Stimulated activated CD4-positive, alpha-beta T cell treated with anti-CD3 and anti-CD28 coated beads, Interleukin-1b, Interleukin-23, amount 100 ng/mL, for 1 hour (primary cell): ENCODE measurements at places on chromosomes 2 and 18.
A peak's percentile ranks its signal among the peaks of the same experiment; 100 is the strongest.

DNA sequence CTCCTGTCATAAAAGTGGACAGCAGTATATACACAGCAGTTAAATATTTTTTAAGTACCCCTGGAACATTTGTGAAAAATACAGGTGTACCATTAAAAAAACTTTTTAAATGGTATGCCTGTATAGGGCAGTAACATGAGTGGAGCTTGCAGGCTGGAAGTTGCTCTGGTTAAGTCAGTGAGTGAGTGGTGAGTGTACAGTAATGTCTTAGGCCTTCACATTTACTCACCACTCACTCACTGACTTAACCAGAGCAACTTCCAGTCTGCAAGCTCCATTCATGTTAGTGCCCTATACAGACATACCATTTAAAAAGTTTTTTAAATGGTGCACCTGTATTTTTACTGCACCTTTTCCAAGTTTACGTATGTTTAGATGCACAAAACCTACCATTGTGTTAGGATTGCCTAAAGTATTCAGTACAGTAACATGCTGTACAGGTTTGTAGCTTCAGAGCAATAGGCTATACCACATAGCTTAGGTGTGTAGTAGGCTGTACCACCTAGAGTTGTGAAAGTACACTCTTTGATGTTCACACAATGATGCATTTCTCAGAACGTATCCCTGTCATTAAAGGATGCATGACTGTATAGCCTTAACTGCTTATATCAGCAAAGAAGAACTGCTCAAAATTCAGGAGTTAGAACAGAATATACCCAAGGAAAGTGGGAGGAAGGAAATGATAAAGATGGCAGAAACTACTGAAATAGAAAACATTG lies 112.6 kb downstream of the EHBP1 start:
- DNase-seq: no peak

GRCh38 chr18:3579701-3580100 lies 129.7 kb downstream of the TGIF1 start:
- DNase-seq: no peak

- DNase-seq: no peak
Observed at GRCh38 chr2:237411092-237411601, 2.8 kb downstream of the COL6A3 start.

GRCh38 chr2:231351648-231352047 lies 43.9 kb upstream of the B3GNT7 start:
- DNase-seq: no peak

DNA sequence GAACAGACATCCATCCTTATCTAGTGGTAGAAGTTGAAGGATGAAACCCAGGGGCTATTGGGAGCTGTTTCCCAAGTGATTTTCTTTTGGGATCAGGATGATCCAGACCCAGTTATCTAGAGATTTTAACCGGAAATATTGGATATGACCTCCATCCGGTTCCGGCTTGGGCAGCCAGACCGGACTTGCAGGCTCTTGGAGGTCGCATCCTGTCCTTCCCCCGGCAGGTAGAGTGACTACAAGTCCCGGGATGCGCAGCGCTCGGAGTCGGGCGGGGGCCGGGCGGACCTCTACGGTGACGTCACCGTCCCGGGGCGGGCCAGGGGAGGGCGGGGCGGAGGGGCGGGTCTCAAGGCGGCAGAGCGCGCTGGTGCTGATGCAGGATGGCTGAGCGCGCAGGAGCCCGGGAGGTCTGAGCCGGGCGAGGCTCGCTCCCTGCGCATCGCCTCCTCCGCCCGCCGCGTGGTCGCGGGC lies at the start of gene KIF5C:
TSS of gene KIF5C (plus strand) at position 360 of the 474 bp plus-strand sequence. CDS start 391 bp downstream, outside the sequence.
- peak; percentile 80 for DNase-seq

DNA sequence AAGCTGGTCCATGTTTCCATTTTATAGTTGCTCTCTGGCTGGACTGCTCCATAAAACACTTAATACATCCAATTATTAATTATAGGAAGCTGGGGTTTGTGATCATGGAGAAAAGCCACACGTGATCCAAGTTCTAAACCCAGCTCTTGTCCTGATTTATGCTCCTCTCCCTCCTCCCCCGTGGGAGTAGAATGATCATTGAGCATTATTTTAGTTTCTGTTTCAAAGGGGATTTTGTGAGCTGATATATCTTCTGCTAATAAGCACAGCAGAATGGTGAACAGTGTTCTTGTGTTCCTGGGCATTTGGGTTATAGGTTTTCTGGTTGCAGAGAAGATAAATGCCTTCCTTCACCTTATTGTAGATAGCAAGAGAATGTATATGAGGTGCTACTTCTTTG lies 135.7 kb upstream of the TMEM200C start:
- DNase-seq: no peak
